ENCODE measurements at places on chromosomes 16 and 17.

- no peak for DNase-seq
Observed at GRCh38 chr17:6402258-6402657, 32.7 kb downstream of the AIPL1 start.

GRCh38 chr16:57720142-57720575 lies 15.4 kb upstream of the KATNB1 start:
- DNase-seq: peak; percentile 47

- DNase-seq: no peak
Observed at GRCh38 chr16:23496821-23497542, 13.3 kb downstream of the GGA2 start.

GRCh38 chr16:4507588-4508345 lies 30.8 kb downstream of the CDIP1 start:
- no peak for DNase-seq

- no peak for DNase-seq
Observed at GRCh38 chr17:74430385-74430705, 1.5 kb upstream of the GPRC5C start.

DNA sequence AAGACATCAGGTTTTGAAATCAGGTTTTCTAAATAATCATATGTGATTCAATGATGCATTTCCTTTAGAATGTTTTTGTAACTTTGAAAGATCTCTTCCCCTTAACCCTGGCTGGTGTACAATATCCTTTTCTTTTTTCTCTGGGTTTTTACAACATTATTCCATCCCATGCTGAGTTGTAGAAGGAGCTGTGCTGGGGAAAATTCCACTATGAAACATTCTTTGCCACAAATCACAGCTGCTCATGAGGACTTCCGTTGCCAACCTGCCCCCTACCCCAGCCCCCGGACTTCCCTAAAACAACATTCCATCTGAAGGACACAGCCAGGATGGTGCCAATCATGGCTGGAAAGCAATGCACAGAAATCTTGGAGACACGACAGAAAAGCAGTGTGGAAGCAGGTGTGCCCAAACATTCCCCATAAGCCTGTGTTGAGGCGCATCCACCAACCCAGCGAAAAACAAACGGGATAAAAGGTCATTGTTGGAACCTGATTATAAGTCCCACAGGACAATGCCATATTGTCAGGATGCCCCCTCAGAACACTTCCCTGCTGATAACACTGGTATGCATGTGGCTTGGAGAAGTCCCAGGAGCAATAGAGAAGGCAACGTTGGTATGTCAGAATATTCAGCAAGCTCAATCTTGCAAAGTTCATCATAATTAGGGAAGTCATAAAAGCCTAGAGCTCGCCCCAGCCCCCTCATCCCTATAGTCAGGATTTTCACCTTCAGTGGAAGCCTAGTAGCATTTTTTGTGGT lies 475.0 kb downstream of the HS3ST3B1 start:
- peak; percentile 79 for DNase-seq
